ENCODE measurements at places on chromosomes 4 and X.

DNA sequence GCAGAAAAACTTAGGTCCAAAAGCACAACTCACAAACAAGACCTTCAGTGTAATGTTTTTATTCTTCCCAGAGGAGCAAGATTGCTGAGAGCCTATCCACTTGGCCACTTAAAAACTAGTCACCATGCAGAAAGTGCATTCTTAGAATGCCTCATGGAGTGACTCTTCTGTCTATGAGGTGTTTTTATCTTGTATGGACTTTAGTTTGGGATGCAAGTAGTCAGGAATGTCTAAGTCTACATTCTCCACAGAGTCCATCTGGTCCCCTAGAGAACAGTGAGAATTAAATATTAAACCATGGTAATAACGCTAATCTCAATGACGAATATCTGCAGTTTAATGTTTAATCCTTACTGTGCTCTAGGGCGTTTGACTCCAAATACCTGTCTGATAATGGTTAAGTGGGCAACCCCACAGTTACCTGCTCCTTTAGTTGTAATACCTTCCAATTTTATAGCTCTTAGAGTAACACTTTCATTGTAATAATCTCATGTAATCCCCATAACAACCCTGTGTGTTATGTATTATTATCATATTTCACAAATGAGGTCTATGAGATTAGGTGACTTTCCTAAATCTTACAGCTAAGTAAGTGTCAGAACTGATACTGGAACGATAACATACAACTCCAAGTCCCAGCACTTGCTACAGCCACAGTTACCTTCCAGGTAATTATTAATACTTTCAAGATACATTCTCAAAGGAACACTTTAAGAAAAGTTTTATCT is 235.6 kb upstream of the JADE1 start:
- DNase-seq, result no peak

- no peak for DNase-seq
Observed at GRCh38 chr4:87875191-87875590, 42.4 kb downstream of the MEPE start.

DNA sequence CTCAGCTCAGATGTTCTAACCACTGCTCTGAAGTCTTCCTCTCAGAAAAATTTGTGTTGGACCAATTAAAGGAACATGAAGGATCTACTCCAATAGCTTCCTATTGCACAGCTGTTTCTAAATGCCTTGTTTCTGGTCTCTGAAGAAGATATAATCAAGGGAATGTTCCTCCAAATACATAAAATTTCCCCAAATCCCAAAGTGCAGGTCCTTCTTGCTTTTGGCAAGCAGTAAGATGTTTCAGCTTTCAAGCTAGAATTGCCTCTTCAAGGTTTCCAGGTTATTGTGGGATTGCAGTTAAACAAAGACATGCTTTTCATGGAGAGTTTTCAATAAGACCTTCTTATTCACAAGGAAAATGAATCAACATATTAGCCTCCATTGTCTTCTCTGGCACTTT is 574.5 kb upstream of the SLIT2 start:
- DNase-seq, result no peak

GRCh38 chr4:140645614-140646412 is 77.1 kb upstream of the UCP1 start:
- no peak for DNase-seq

GRCh38 chr4:66693694-66694093 is 851.6 kb downstream of the CENPC start:
- DNase-seq, result no peak

GRCh38 chr4:158170691-158171561 is 1.9 kb downstream of the GASK1B start:
- peak; percentile 84 for DNase-seq

DNA sequence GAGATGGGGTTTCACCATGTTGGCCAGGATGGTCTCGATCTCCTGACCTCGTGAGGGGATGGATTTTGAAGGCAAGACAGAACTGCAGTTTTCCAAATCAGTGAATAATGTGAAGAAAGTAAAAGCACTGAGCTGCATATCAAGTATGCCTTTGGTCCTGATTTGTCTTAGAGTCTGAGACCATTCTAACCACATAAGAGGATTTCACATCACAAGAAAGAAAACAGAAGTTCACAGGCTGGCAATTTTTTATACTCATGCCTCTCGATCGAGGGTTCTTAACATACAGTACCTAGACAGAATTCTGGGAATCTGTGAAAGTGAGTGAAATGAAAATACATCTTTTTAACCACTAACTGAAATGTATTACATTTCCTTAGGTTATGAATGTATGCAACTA is 23.3 kb downstream of the CHIC2 start:
- DNase-seq, result no peak

DNA sequence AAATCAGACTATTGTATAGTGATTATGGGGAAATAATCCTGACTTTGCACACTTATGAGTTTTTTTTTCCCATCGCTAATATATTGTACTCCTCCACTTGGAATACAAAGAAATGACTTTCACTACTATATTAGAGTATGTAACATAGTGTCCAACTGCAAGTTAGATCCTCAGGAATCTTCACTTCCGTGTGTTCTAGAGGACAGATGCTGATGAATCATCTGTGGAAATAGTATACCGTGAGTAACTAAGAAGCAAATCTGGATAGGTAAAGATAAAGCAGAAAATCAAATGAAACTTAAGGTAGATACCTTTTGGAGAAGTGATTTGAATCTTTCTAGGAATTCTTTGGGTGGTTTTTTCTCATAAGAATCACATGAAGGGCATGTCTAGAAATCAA is 8.3 kb downstream of the IL21 start:
- no peak for DNase-seq

- DNase-seq, result peak; percentile 34
Observed at GRCh38 chr4:184310881-184311709, 93.4 kb upstream of the ENPP6 start.

DNA sequence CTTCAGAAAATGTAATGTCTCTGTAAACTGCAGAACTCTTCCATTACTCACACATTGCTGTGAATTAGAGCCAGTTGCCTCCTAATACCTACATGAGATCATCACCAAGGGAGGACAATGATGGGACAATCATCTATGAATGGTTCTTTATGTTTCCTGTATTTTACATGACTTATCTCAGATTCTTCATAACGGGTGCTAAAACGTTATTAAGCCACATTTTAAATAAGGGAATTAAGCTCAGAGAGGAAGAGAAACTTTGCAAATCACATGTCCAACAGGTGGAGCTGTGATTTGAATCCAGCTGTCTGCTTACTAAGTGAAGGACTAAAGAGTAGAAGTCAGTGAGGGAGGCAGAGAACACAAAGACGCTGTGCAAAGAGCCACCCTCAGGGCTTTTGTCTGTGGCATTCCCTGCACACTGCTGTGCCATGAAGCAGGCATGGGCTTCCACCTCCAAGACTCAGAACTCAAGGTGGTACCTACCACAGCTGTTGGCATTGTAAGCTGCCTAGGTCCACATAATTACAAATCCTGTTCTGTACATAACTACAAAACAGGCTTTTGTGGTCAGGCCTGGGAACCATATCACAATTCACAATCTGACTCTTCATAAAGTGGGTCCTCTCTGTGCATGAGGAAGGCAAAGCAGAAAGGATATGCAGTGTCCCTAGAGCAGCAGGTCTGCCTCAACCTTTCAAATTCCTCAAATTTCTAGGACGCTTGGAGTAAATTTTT is 12.8 kb downstream of the TBC1D9 start:
- no peak for DNase-seq

DNA sequence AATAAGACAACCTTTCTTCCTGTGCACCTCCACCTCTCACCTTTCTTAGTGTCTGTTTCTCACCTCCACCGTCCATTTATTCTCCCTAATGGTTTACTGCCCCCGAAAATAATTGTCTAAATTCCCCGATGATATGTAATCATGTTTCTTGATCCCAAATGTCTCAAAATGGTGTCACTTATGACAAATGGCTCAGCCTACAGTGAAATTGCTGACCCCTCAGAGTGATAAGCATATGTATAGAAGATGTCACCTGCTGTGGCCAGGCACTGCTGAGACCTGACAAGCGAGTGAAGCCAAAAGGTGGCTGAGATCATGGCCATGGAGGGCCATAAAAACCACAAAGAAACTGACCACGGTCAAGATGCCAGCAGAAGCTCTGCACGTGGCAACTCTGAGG is 35.7 kb downstream of the MSL3 start:
- no peak for DNase-seq

- DNase-seq, result no peak
Observed at GRCh38 chrX:57915680-57916079, 5.4 kb upstream of the ZXDA start.

- no peak for DNase-seq
Observed at GRCh38 chr4:39232100-39232499, 49.8 kb downstream of the WDR19 start.

- DNase-seq, result no peak
Observed at GRCh38 chrX:34849371-34849770, 93.2 kb upstream of the FAM47B start.

GRCh38 chrX:124212622-124213021 is 119.8 kb upstream of the TEX13D start:
- no peak for DNase-seq

DNA sequence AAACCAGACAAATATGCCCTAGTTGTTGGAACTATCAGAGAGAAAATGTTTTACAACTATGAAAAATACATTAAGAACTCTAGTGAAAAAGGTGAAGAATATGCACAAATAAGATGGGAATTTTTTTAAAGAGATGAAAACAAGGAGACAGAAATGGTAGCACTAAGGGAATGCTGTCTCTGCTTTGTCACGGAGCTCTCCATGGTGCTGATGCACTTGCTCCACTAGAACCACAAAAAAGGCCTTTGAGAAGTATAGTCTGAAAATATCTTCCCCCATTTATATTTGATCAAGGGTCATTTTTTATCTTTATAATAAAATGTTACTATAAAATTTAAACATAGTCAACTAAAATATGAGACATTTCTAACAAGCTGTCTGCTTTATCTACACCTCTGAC is 1655.5 kb upstream of the AGA start:
- DNase-seq, result peak; percentile 50

DNA sequence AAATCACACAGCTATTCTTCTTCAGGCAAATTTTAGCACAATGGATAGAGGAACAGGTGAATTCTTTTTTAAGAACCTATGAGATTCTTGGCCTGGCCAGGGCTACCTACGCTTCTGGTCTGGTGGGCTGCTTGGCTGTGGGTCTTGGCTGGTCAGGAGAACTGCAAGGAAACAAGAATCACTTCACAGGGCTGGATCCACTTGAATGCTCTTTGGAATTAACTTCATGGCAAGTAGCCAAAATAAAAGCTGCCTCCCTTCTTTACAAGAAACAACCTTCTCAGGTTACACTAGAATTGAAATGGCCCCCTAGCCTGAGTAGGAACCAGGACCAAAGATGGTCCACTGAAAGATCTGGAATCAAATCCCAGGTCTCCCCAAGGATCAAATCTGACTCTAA is 519.1 kb downstream of the IQCM start:
- DNase-seq, result no peak

DNA sequence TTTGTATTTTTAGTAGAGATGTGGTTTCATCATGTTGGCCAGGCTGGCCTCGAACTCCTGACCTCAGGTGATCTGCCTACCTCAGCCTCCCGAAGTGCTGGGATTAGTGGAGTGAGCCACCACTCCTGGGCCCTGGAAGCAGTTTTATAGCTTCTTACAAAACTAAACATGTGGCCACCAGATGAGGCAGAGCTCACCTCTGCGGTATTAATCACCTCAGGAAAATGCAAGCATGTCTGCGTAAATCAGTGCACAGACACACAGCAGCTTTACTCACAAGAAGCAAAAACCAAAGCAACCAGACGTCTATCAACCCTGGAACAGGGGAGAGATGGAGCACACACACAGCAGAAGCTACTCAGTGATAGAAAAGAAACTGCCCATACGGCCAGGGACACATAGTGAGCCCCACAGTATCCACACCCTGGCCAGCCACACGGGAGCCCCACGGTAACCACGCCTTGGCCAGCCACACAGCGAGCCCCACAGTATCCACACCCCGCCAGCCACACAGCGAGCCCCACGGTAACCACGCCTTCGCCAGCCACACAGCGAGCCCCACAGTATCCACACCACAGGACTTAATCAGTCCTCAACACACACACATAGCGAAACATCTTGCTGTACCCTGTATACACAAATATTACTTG is 30.2 kb downstream of the PPP2R3B start:
- no peak for DNase-seq

DNA sequence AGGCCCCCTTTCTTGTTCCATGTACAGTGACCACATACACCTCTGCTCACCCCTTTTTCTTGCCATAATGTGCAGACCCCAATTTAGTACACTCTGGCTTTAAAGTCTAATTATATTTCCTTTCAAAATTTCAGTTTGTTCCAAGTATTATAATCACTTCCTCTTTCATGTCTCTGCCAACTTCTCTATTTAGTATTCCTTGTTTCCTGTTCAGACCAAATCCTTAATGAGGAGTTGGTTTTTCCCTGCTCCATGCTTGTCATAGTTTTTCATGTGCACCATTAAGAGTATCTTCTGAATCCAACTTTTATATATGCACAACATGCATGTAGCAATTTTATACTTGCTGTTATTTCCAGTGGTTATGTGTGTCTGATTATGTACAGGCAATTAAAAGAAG is 32.3 kb downstream of the USP53 start:
- DNase-seq, result no peak

GRCh38 chr4:111712093-111712677 is 433.1 kb upstream of the FAM241A start:
- no peak for DNase-seq

- no peak for DNase-seq
Observed at GRCh38 chrX:2650865-2651264, 40.2 kb upstream of the CD99 start.

DNA sequence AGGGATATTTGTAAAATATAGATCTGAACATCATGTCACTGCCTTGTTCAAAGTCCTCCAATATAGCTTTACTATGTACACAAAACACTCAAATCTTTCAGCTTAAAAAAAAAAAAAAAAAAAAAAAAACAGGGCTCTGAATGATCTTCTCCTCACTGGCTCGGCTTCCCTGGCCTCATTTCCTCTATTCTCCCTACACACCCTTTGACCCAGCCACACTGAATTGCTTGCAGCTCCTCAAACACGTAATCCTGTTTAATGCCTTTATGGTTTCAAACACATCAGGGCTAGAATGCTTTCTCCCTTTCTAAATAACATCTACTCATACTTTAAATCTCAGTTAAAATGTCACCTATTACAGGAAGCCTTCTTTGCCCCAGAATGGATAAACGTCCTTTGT is 60.8 kb downstream of the MTMR8 start:
- DNase-seq, result no peak

DNA sequence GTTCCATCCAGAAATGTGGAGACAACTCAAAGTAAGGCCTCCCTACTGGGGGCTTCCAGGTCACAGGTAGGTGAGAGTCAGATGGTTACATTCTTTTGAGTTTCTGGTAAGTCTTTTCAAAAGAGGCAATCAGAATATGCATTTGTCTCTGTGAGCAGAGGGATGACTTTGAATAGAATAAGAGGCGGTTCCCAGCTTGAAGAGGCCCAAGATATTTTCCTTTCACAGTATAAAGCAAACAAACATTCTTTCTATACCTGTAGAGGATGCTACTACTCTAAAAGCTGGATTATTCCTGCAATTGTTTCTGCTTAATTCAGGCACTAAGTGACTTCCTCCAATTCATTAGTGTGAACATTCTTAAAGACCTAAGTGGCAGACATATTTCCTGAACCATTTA is 44.4 kb downstream of the DIAPH2 start:
- no peak for DNase-seq
